Fibroblast of skin of right biceps (primary cell): ENCODE measurements at places on chromosomes 5 and 9.

GRCh38 chr5:150284311-150284710, 5.3 kb downstream of the CAMK2A start:
- DNase-seq: no peak

DNA sequence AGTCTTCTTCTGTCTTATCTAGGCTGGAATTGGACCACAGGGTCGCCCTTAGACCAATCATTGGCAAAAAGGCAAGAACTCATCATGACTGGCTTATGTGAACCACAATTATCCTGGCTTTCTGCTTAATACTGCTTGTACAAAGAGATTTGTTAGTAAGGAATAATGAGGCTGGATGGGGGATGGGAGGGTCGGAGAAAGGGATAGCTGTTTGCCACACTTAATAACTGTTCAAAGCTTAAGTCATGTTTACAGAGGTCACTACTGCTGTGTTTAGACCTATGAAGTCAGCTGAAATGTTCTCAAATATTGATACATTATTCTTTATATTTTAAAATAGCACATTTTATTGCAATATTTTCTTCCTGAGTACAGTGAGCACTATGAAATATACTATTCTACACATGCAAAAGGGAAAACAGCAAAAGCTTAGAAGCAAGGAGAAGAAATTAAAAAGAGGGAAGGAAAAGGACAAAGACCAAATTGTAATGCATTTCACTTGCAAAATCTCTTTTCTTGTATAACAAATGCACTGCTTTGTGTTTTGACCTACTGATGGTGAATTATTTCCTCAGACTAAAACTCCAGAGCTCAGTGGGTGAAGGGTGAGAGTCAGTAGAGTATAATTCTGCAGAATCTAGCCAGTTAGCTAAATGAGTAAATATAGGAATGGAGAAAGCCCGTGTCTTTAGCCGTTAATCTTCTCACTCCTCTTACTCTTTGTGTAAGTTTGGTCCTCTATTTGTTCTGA, 404.9 kb upstream of the ZNF608 start:
- no peak for DNase-seq

- peak; percentile 19 for DNase-seq
Observed at GRCh38 chr5:153158608-153159007, 331.9 kb upstream of the GRIA1 start.

DNA sequence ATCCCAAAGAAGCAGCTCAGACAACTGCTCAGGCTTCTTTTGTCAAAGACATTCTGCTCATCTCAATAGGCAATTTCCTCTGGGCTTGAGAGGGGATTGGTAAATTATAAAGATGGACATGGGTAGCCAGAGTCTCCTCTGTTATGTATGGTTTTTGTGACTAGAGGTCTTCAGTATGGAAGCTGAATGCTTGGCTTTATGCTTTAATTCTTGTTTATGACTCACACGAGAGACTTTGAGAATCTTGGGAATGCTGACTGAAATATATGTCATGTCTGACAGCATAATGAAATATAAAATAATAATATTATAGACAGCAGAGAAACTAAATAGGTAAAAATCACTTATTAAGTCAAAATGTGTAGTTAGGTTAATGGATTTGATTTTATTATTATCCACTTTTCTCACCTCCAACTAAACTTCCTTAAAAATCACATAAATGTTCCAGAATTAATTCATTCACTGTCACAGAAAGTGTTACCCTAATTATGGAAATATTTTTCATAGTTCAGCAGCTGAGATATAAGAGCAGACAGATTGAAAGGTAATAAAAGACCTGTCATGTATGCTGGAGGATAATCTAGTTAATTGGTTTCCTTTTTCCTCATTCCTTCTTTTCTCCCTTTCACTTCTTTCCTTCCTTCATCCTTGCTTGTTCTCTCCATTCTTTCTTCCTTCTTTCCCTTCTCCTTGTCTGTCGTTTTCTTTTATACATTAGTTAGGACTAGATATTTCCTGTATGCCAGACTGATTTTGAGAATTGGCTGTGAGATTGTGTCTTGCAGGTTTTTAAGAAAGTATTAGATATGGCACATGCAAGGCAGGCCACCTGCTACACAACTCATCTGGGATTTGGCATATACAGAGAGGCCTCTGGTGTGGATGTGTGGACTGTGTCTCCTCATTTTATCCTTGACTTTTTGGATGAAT, 1866.1 kb upstream of the NUDT12 start:
- peak; percentile 2 for DNase-seq

DNA sequence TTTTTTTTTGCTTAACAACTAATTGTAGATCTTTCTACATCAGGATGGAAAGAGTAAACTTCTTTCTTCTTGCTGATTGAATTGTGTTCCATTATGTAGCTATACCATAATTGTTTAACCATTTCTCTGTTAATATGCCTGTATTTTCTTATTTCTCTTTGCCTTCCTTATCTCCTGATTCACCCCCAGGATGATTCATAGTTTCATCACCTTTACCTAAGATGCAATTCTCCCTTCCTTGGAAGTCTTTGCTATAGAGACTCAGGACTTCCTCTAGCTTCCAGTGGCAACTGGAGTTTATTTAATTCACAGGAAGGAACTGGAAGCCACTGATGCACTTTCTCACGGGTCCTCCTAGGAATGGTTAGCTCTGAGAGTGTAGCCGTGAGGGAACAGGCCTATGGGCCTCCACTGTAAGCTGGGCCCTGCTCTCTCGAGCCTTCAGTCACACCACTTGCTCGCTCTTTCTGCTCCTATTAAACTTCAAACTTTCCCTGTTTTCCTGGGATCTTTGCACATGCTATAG, 83.1 kb downstream of the FGF1 start:
- DNase-seq: no peak

DNA sequence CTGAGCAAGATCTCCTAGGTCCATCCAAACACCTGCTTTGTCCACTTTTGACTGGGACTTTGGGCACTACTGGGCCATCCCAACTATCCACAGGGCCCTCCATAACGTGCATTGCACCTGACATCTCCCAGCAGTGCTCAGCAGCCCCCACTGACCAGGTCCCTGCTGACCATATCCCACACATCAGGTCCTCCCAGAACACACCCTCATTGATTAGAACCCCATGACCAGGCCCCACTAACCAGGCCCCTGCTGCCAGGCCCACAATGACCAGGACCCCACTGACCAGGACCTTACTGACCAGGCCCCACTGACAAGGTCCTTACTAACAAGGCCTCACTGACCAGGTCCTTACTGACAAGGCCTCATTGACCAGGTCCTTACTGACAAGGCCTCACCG, 93.9 kb upstream of the CTSV start:
- no peak for DNase-seq

DNA sequence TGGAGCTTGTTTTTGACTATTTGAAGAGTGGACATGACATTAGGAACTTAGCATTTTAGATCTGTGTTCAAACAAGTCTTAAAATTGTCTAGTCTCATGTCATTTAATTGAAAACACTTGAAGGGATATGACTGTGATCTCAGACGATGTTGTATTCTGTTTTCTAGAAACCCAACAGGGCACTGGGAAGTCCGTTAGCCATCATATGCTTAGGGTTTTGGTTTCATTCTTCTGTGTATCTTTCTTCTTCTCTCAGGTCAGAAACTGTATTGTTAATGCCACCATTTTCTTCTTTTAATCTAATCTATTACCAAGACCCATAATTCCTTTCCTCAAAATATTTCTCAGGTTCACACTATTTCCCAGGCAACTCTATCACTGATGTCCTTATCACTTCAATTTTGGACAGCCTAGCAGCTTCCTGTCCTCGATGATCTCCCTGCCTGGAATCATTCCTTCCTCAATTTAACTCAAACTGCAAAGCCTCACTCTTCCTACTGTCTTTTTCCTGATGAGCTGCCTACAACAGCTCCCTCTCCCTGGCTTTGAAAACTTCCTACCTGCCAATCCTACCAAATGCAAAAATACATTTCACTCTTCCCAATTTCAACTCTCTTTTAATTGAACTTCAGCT, 77.7 kb downstream of the MEF2C start:
- DNase-seq: no peak

DNA sequence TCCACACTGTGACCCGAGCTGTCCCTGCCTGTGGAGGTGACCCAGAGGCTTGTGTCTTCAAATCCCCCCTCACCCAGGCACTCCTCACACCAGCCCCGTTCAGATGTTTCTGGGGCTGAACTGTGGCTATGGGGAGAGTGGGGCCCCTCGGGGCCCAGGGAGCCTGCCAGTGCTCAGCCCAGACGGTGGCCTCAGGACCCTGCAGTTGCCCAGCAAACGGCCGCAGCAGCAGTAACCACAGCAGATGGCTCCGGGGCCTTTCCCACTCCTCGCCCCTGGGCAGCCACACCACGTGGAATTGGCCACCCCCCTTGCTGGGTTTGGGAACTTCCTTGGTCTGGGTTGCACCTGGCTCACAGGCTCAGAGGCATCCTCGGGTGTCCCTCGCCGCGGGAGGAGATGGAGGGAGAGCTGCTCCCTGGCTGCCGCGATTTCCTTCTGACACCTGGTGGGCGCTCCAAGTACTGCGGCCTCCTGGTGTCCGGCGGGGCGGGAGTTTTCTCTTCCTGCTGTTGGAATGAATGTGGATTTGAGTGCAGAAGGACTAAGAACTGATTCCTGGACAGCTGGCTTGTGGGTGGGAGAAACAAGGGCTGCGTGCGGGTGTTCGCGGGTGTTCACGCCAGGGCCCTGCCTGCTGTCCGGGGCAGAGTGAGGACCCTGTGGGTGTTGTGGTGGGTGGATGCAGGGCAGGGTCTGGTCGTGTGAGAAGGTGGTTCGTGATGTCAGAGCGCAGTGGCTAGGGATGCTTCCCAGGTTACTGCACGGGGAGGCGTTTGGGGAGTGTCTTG, 97.5 kb downstream of the COL5A1 start:
- DNase-seq: peak; percentile 60

- no peak for DNase-seq
Observed at GRCh38 chr5:11234501-11234911, 473.5 kb upstream of the DAP start.

- peak; percentile 83 for DNase-seq
Observed at GRCh38 chr5:139246394-139246793, 47.1 kb upstream of the MATR3 start.

DNA sequence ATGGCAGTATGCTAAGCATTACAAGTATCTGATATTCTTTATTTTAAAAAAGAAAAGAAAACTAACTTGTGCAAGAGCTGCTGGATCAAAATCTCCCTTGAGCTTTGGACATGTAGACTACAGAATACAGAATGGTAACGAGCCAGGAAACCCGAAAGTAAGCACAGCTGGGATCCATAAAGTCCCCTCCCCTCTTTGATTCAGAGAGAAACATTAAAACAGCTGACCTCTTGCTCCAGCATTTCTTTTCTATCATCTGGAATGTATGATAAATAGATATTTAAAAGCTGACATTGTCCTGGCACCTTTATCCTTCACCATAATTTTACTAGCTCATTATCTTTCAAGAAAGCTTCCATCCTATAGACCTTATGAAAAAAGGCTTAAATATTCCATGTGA, 28.2 kb upstream of the LPAR1 start:
- peak; percentile 32 for DNase-seq

- DNase-seq: peak; percentile 65
Observed at GRCh38 chr5:126178521-126178920, 244.7 kb upstream of the GRAMD2B start.

- DNase-seq: no peak
Observed at GRCh38 chr9:121358751-121359150, 11.3 kb downstream of the STOM start.

DNA sequence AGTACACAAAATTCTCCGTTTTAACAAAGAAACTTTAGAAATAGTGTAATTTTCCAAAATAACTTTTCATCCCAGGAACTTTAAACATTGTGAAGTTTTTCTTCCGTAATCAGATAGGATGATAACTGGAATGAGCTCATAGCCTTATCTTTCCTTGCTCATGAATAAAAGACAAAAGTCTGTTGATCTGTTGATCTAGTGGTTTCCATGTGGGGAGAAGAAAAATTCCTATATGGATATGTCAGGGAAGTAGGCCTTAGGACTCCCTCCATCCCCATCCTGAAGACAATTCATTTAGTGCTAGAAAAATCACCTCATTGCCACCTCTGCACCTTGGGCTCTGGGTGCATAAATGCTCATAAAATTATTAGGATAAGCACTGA, 266.6 kb downstream of the SMARCA2 start:
- peak; percentile 35 for DNase-seq

GRCh38 chr9:94681508-94681907, 42.2 kb upstream of the FBP1 start:
- peak; percentile 79 for DNase-seq

DNA sequence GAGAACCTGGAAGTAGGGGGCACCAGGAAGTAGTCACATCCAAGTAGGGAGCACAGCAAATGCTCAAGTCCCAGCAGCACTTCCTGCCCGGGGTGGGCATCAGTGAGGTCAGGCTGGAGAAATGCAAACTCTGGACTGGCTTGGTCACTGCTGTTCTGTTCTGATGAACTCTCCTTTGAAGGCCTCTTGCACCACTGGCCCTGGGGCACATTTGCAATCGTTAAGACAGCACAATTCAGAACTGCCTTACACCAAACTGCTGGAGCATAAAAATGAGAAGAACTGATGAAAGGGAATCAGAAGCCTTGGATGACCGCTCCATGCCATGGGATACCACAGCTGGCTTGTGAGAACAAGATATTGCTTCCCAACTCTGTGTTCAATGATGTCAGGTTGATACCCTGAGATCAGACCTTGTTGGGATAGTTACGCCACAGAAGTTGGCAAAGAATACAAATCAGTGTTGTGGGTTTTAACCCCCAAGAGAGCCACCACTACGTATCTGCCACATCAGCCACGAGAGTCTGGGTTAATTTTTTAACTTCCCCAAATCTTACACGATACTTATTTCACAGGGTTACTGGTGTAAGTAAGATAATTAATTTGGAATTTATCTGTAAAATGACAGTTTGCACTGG, 42.3 kb upstream of the ZSWIM6 start:
- no peak for DNase-seq

DNA sequence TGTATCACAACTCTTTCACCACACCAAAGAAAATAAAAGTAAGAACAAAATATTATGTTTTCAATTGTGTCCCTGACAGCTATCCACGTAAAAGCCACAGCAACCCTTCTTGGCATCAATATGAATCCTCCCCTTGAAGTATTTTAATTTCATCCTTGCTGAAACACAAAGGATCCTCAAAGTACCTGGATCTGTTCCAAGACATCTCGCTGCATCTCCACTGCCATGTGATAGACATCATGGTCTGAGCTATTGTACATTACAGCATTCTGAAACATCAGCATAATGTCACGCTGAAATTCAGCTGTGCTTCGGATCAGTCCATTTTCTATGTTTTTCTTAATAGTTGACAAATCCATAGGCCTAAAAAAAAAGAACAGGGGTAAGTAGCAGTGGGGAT, 17.7 kb downstream of the BRD8 start:
- DNase-seq: no peak

DNA sequence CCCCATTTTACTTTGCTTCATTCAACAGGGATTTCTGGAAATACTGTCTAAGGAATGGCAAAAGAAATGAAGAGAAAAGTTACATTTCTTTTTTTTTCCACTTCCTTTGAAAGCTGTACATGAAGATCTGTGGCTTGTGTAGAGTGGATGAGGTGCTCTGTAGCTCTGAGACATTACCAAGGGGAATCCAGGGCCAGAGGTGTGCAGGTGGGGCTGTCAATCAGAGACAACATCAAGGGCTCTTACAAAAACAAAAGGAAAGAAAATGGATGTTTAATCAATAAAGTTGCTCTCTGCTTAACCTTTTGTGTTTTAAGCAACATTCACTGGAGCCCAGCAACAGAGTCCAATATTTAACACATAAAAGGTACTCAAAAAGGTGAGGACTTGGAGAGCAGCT, 391.1 kb downstream of the TMEM38B start:
- DNase-seq: no peak

GRCh38 chr5:2295476-2295875, 412.8 kb upstream of the IRX4 start:
- DNase-seq: no peak

GRCh38 chr9:22050924-22051323, 41.8 kb upstream of the CDKN2B start:
- DNase-seq: no peak

GRCh38 chr5:129858131-129858675, 46.1 kb upstream of the CHSY3 start:
- no peak for DNase-seq
